ENCODE measurements at places on chromosomes 4 and X.

DNA sequence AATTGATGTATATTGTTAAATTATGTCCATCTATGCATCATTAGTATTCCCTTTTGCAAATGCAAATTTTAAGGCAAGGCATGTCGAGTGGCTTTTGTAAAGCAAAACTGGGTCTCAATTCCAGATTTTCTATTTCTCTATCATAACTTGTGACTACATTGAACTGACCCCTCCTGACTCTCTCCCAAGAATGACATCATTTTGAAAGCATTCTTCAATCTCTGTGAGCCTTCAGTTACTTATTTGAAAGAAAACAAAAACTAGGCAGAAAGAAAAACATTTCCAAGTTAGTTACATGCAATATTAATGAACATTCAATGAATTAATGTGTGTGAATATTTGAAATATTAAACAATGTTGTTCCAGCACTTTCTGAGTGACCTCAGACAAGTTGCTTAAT lies 314.3 kb upstream of the CLNK start:
- DNase-seq = no peak

DNA sequence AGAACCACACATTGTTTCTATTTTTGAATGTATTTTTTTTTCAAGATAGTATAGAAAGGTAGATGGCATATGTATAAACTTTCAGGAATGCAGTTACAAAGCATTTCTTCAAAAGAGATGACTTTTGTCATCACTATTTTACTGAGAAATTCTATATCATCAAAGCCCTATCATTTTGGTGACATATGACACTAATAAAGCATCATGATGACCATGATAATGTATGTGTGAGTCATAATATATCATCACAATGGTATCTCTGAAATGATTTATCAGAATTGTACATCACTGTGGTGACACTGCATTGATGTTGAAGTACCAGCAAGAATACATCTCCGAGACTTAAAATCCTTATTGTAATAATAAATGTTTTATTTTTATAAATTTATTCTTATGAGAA lies 1740.8 kb downstream of the PCDH7 start:
- DNase-seq = no peak

- peak; percentile 31 for DNase-seq
These were observed 3.7 kb downstream of the PPP1R3F start for GRCh38 chrX:49273181-49273727.

DNA sequence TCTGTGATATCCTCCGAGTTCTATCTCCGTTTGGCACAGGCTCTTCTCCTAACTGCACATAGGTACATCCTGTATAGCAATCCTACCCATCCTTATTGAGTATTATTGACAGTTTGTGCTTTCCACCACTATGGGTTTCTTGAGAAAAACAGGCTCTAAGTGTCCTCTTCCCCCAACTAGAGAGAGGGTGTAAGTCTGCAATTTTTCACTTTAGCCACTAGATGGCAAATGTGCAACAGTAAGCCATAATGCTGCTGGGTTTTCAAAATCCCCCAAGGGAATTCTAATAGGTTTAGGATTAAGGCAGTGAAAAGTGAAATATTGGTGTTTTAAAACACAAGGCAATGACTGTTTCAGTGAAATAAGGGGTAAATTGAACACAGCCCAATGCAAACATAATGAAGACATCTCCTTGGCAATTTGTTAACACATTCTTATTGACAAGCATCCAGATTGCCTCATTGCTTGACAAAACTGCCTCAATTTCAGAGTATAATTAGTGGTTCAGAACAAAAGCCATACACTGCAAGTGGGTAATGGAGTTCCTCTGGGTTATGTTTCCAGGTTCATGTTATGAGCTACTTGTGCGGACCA lies 239.0 kb upstream of the HTR2C start:
- DNase-seq = no peak

- no peak for DNase-seq
These were observed 71.6 kb upstream of the TEX13D start for GRCh38 chrX:124260845-124261244.

- no peak for DNase-seq
These were observed 536.3 kb downstream of the IQCM start for GRCh38 chr4:149279331-149279730.

DNA sequence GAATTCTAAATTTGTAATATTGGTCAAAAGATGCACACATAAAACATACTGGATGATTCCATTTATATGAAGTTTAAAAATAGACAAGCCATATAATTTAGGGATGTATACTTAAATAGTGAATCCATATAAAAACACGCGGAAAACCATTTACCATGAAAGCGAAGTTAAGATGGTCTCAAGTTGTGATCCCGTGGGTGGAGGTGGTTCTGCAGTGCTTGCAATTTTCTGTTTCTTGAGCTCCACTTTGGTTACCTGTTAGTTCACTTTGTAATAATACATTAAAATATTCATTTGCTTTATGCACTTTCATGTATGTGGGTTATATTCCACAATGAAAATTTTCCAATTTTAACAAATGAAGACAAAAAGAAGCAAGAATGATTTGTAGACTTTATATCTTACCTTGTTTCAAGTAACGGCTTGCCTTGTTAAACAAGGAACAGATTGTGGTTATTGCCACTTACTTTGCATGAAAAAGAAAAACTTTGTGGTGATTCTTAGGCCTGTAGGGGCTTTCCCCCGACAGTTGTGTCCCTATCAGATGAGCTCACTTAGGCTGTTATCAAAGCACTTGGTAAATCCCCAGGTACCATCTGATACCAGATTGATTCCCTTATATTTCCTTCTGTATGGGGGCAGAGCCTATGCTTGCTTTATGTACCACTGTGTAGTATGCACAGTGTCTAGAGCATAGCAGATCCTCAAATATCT lies 12.2 kb downstream of the UCP1 start:
- DNase-seq = no peak
